Naive B cell (primary cell): ENCODE measurements at places on chromosomes 6 and 20.

- no peak overlapping the region for H3K27ac ChIP-seq
- no peak overlapping the region for H3K4me3 ChIP-seq
- DNase-seq = no peak
- H3K36me3 ChIP-seq = no peaks in the 10 kb centered on the region
- H3K27me3 ChIP-seq = no peaks in the 10 kb centered on the region
Measured at GRCh38 chr6:80639181-80639629, 532.7 kb downstream of the BCKDHB start.

GRCh38 chr6:35719830-35720733 is 16.8 kb upstream of the ARMC12 start:
- DNase-seq = peak; percentile 83
- peaks cover under 1% of the 10 kb centered on the region for H3K27me3 ChIP-seq
- H3K36me3 ChIP-seq = no peaks in the 10 kb centered on the region
- H3K4me1 ChIP-seq = peaks cover 51% of the 10 kb centered on the region
- H3K27ac ChIP-seq = peak overlapping the region; percentile 89

GRCh38 chr6:134593024-134593423 is 275.1 kb upstream of the SGK1 start:
- no peaks in the 10 kb centered on the region for H3K4me1 ChIP-seq
- H3K4me3 ChIP-seq = no peak overlapping the region
- no peak for DNase-seq
- H3K27ac ChIP-seq = no peak overlapping the region
- H3K36me3 ChIP-seq = no peaks in the 10 kb centered on the region

GRCh38 chr6:69933239-69933638 is 66.9 kb downstream of the COL19A1 start:
- peaks cover 24% of the 10 kb centered on the region for H3K36me3 ChIP-seq
- no peak overlapping the region for H3K4me3 ChIP-seq
- peak overlapping the region; percentile 18 for H3K27ac ChIP-seq
- DNase-seq = no peak
- peaks cover 15% of the 10 kb centered on the region for H3K4me1 ChIP-seq
- H3K27me3 ChIP-seq = no peaks in the 10 kb centered on the region

DNA sequence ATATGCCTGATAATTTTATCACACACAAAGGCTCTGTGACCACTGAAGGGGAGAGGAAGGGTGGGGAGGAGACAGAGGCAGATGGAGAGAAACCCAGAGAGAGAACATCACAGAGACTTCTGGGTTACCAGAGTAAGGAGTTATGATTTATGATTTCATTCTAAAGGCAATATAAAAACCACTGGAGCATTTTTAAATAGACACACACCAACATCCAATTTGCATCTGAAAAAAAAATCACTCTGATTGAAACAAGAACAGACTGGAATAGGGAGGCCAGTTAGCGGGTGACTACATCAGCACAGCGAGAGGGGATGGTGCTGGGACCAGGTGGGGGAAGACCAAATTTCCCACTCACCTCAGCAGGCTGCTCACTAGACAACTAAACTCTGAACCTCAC is 104.8 kb downstream of the AGPAT4 start:
- peak overlapping the region; percentile 31 for H3K4me3 ChIP-seq
- H3K27ac ChIP-seq = no peak overlapping the region
- DNase-seq = no peak
- peaks cover 5% of the 10 kb centered on the region for H3K36me3 ChIP-seq

- no peak overlapping the region for H3K27ac ChIP-seq
- no peaks in the 10 kb centered on the region for H3K4me1 ChIP-seq
- no peak overlapping the region for H3K4me3 ChIP-seq
- no peak for DNase-seq
- H3K36me3 ChIP-seq = no peaks in the 10 kb centered on the region
Measured at GRCh38 chr20:46151936-46152335, 33.8 kb downstream of the CD40 start.

DNA sequence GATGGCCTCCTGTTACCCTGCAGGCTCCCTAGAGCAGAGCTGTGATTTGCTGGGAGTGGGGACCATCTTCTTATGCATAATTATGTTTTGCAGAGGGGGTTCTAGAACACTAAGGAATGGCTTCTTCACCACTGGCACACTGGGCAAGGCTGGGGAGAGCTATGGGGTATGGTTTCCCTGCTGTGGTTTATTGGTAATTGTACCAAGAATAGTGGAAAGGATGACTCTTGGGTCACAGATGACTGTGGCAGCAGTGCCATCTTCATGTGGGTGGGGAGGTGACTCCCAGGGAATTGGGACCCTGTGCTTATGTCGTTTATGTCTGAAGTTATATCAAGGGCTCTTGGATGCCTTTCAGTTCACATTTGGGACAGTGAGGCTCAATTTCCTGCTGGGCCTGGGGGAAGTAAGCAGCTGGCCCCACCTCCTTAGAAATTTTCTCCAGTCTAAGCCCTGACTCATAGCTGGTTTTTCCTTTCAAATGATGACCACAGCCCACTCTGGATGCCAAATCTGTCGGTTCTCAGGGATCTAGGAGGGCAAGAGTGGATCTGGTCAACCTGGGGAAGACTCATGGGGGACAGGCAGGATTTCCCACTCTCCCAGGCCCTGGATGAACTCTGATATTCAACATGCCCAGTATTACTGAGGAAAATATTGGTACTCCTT is 230.8 kb downstream of the LRFN2 start:
- no peak overlapping the region for H3K4me3 ChIP-seq
- peaks cover 10% of the 10 kb centered on the region for H3K27me3 ChIP-seq
- no peak for DNase-seq
- no peaks in the 10 kb centered on the region for H3K36me3 ChIP-seq
- H3K27ac ChIP-seq = no peak overlapping the region

- H3K27me3 ChIP-seq = no peaks in the 10 kb centered on the region
- peaks cover 8% of the 10 kb centered on the region for H3K36me3 ChIP-seq
- no peak for DNase-seq
Measured at GRCh38 chr6:137259349-137259748, 40.2 kb upstream of the IFNGR1 start.

- no peak overlapping the region for H3K27ac ChIP-seq
- H3K4me1 ChIP-seq = peaks cover 8% of the 10 kb centered on the region
- H3K4me3 ChIP-seq = no peak overlapping the region
- no peaks in the 10 kb centered on the region for H3K36me3 ChIP-seq
- H3K27me3 ChIP-seq = peaks cover 79% of the 10 kb centered on the region
Measured at GRCh38 chr20:57262784-57263609, 3.4 kb downstream of the BMP7 start.

- H3K27me3 ChIP-seq = no peaks in the 10 kb centered on the region
- DNase-seq = no peak
- H3K4me3 ChIP-seq = no peak overlapping the region
- no peaks in the 10 kb centered on the region for H3K36me3 ChIP-seq
- no peaks in the 10 kb centered on the region for H3K4me1 ChIP-seq
Measured at GRCh38 chr6:110095101-110095500, 84.4 kb downstream of the WASF1 start.

DNA sequence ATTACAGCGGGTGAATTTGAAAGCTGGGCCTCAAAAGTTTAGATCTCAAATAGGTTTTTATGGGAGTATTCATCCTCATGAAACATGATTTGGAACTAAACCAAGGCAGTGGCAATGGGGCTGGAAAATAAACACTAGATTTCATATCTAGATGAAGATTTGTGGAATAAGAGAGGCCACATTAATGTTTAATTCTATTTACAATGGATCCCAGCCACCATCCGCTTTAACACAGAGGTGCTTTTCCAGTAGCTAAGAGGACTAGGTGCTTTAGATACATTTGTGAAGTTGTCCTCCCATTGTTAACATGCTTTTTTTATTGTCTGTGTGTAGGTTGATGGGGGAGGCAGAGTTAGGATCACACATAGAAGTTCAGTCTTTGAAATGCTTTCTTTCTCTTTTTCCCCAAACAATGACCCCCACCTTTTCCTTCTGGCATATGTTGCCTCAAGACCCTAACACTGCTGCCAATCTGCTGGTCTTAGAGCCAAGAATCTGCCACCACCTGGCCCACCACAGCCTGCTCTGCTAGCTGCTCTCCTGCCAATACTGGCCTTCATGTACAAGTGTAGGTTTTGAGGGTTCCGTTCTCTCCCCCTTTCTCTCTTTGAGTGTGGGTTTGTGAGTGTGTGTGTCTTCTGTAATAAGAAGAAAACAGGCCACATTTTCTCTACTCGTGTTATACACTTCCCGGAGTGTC is 27.8 kb upstream of the GFRAL start:
- DNase-seq = no peak
- H3K27ac ChIP-seq = no peak overlapping the region
- H3K4me3 ChIP-seq = no peak overlapping the region

DNA sequence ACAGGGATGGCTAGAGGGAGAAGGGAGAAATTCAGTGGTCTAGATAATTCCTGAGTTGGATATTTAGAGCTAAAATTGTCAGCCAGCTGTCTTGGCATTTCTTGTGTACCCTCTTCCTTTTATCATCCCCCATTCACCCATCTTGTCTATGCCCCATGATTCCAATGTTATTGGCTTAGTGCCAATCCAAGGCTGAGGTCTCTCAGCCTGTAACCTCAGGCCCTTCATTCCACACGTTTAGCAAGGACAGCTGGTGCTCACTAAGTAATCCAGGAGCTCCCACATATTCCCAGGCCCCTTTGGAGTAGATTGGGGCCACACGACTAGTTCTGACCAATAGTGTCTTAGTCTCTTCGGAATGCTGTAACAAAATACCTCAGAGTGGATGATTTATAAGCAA is 112.4 kb upstream of the ATXN1 start:
- no peaks in the 10 kb centered on the region for H3K4me1 ChIP-seq
- H3K4me3 ChIP-seq = no peak overlapping the region
- no peaks in the 10 kb centered on the region for H3K36me3 ChIP-seq
- no peak overlapping the region for H3K27ac ChIP-seq
- H3K27me3 ChIP-seq = peaks cover 9% of the 10 kb centered on the region
- no peak for DNase-seq

DNA sequence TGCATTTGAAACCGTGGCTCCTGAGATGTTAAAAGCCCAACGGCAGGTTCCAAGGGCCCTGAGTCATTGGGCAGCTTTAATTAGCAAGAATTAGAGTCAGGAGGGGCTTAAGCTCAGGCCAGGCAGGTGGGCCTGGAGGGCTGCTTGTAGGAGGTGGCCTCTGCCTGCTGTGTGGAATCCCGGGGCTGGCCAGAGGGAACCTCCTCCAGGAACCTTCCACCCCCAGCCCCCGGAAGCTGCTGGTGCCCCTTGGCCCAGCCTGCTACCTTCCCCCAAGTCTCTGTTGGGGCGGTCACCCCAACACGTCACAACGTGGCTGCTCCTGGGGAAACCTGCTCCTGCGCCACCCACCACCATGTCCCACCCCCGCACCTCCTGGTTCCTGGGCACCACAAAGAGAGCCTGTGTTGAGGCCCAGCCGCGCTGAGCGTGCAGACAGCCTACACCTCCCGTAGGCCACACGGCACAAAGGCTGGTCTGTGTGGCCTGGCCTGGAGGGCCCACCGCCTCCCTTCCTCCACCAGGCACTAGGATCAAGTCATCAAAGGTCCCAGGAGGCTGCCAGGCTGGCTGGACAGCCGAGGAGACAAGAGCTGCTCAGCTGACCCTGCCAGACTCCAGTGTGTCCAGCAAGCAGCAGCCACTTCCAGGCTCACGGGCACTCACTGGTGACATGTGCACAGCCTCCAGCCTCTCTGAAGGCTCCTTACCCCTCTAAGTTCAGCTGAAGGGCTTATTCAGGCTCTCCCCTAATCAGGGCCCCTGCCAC is 86.3 kb downstream of the SNX5 start:
- DNase-seq = no peak
- H3K4me3 ChIP-seq = no peak overlapping the region
- H3K27ac ChIP-seq = no peak overlapping the region
- H3K27me3 ChIP-seq = no peaks in the 10 kb centered on the region
- peaks cover 62% of the 10 kb centered on the region for H3K4me1 ChIP-seq
